ENCODE measurements at places on chromosomes 12 and 14. TPM values are rescaled to one million over a fixed set of nuclear protein-coding genes. Genes with fewer than 3 reads are reported as not detected.

DNA sequence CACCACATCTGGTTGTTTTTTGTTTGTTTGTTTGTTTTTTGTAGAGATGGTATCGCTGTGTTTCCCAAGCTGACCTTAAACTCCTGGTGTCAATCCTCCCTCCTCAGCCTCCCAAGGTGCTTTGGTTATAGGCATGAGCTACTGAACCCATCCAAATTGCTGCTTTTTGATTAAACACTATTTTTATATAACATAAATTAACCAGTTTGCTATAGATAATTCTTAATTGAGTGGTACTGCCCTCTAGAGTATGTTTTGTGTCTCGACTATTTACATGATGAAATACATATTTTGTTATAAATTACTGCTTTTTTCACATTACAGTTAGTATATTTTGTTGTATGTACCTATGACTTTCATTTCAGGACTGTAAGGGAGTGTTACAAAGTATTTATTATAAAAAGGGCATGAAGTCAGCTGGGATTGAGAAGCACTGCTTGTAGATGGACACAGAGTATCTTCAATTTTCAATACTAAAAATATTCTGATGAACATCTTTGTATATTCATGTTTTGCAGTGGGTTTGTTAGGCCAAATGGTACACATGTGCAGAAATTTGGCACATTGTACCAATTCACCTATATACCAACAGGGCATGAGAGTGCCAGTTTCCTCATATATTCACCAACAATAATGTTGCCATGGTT lies 14.9 kb upstream of the SCAF11 start:
- DNase-seq: no peak

DNA sequence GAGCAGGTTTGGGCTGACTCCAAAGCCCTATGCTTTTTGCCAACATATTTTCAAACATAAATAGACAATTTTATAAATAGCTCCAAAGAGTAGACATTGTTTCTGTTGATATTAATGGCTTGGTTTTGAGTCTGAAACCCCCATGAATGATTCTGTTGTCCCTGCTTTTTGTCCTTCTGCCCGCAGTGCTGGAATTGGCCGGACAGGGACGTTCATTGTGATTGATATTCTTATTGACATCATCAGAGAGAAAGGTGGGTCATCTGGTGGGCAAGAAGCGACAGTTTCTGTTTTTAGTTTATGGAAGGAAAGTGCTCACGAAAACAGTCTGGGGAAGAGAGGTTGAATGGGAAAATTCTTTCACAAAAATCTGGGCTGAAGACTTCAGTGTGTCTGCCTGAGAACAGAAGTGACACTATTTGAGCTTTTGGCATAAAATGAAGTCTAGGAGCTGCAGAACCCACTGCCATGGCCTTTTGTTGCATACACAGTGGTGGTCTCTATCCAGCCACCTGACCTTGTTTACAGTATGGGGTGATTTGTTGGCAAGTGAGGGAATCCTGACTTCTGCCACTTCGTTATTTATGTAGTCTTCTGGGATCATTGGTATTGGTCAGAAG lies 69.6 kb downstream of the PTPN11 start:
- no peak for DNase-seq

GRCh38 chr12:67028529-67028928 lies 240.6 kb upstream of the CAND1 start:
- DNase-seq: no peak

Gene SERPINA6
- total RNA-seq: not detected

DNA sequence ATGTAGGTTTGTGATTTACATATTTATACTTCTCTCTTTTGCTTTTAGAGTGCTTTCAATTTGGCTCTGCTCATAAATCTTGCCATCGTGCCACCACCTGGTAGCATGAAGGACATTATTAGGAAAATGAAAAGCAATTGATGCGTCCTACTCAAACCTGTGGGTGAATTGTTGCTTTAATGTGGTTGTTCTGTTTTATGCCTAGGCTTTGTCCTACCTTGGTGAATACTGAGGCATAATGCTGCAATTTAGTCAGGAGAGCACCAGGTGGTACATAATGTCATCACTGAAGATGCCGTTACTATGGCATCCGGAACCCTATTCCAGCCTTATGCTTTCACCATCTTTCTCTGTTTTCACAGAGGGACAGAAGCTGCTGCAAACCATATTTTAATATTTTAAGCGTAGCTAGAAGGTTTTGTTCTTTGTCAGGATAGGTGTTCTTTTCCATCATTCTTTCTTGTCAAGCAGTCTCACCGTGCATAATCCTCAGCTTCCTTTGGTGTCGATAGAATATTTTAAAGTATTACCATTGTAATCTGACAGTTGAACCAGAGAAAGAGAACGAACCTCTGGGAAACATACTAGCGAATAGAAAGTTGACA lies 68.5 kb upstream of the PKP2 start:
- no peak for DNase-seq

DNA sequence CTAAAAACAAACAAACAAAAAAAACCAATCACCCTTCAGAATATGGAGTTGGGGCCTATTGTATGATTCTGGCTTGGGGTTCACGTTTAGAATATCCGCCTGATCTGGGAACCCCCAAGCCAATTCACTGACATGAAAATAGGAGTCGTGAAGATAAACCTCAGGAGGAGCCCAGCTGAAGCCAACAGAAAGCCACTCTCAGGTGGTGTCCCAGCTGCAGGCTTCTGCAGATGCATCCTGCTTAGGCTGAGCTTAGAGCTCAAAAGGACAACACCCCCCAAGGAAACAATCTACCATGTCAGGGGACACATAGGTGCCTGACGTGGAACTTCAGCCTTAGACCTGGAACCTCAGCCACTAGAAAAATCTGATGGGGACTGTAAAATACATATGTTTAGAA lies 51.9 kb downstream of the SYNE3 start:
- no peak for DNase-seq

DNA sequence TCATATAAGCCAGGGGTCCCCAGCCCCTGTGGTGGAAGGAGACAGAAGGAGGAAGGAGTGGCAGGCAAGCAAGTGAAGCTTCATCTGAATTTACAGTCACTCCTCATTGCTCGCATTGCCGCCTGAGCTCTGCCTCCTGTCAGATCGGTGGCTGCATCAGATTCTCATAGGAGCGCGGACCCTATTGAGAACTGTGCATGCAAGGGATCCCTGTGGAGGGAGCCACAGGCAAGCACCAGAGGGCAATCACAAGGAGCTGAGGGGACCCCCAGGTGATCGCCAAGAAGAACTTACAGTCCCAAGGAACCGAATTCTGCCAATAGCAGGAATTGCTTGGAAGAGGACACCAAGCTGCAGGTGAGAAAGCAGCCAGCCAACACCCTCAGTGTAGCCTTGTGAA lies 33.2 kb upstream of the VRK1 start:
- DNase-seq: no peak

DNA sequence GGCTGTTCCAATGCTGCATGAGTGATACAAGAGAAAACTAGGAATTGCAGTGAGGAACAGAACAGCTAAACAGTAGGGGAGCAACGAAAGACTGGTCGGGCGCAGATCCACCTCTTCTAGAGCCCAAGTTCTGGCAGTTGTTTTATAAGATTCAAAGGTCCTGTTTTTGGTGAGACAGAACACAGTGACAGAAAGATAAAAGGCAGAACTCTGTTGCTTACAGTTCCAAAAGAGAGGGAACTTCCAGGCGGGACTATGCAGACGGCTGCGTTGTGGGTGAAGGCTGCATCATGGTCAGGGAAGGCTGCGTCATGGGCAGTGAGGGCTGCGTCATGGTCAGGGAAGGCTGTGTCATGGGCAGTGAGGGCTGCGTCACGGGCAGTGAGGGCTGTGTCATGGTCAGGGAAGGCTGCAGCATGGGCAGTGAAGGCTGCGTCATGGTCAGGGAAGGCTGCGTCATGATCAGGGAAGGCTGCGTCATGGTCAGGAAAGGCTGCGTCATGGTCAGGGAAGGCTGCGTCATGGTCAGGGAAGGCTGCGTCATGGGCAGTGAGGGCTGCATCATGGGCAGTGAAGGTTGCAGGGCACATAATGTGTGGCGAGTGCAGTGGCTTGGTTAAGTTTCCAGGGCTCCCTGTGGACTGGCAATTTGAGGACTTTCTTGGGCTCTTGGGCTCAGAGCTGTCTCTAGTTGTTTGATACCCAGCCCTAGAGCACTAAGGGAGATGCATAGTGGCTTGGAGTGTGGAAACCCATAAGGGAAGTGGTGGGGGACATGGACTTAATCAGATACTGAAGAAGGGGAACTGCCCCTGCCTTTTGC lies 619.9 kb downstream of the AACS start:
- no peak for DNase-seq

- no peak for DNase-seq
Observed at GRCh38 chr12:124006085-124006845, 33.2 kb downstream of the ZNF664 start.
